GM13977 (cell line): ENCODE measurements at places on chromosomes 1 and 21.

- DNase-seq: no peak
Observed at GRCh38 chr1:44497422-44498170, 92.5 kb downstream of the RNF220 start.

DNA sequence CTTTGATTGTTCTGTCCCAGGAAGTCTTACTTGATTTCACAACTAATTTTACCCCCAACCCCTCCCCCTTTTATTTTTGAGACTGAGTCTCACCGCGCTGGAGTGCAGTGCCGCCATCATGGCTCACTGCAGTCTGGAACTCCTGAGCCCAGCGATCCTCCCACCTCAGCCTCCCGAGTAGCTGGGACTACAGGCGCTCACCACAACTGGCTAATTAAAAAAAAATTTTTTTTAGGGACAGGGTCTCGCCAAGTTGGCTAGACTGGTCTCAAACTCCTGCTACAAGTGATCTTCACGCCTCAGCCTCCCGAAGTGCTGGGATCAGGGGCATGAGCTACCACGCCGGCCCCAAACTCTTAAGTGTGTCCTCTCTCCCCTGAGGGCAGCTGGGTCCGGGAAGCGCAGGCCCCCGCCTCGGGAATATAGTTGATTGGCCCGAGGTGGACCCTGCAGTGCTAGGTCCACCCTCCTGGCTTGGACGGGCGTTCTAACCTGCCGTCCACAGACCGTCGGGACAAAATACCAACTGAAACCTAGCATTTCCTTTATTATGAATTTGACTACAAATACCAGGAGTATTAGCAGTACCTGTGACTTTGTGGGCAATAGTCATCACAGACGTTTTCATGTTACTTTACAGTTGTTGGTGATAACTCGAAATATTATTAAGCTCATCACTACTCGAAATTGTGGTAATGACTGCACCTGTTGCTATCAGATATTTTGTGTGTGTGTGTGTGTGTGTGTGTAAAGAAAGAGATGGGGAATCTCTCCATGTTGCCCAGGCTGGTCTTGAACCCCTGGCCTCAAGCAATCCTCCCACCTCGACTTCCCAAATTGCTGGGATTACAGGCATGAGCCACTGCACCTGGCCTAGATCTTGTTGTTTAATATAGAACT is 642 bp upstream of the PARP1 start:
- no peak for DNase-seq

DNA sequence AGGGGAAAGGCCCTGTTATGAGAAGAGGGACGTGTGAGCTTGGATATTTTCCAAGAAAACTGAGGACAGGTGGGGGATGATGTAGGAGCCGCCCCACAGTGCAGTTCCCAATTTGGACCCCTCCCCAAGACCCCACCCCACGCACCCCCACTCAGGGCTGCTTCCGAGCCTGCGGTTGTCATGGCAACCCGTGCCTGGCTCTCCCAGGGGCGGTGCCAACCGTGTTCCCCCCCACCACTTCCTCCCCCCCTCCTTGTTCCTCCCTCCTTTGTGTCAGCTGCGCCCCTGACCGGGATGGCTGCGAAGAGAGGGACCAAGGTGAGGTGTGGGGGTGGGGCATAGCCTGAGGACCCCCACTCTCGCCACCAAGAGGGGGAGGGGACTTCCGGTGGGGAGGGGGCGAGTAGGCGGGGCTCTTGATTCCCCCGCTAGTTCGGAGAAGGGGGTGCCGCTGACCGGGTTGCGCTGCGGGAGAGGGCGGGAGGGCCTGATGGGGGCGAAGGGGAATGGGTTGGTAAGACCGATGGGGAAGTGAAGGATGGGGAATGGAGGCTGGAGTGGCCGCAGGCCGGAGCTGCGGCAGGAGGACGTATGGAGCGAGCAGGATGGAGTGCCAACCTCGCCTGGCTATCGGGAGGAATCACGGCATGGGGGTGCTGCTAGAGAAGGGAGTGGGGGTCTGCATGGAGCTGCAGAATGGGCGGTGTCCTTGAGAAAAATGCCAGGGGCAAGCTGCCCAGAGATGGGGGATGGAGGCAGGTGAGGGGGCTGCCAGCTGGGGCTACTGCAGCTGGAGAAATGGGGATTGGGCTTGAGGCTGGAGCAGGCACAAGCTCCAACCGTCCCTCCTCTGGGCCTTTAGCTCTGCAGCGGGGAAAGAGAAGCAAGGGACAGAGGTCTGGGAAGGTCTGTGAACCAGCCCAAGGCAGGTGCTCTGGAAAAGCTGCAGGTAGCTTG is 953 bp downstream of the TRIM46 start:
- DNase-seq: peak; percentile 53

GRCh38 chr1:49104575-49104974 is 327.9 kb upstream of the BEND5 start:
- no peak for DNase-seq

- no peak for DNase-seq
Observed at GRCh38 chr1:58190267-58190988, 356.1 kb downstream of the OMA1 start.

- DNase-seq: no peak
Observed at GRCh38 chr1:180158149-180159147, 3.8 kb downstream of the QSOX1 start.

DNA sequence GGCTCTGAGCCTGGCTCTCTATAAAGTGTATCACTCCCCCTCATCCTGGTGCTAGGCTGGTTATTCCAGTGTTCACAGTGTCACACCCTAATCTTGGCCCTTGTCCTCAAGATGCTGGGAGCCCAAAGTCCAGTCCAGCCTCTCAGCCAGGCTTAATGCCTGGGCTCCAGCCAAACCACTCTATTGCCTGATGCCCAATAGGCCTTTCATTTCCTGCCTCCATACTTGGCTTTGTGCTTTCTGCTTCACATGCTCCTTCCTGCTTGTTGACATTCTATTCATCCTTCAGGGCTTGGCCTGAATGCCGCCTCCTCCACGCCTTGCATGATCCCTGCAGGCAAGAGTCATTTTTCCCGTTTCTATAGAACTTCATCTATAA is 1.7 kb downstream of the KLHDC8A start:
- no peak for DNase-seq

DNA sequence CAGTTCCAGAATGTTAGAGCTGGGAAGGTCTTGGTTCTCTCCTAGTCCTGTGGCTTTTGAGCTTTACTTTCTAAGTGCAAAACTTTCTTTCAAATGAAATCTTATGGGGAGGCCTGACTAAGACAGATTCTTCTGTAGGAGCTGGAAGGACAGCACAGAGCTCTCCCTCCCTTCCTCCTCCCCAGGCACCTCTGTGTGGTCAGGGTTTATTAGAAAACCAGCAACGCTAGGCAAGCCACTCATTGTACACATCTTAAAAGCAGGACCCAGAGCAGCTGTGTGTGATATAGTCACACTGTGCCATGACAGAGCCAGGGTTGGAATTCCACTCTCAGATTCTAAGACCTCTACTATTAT is 241.1 kb upstream of the RAB4A start:
- no peak for DNase-seq

DNA sequence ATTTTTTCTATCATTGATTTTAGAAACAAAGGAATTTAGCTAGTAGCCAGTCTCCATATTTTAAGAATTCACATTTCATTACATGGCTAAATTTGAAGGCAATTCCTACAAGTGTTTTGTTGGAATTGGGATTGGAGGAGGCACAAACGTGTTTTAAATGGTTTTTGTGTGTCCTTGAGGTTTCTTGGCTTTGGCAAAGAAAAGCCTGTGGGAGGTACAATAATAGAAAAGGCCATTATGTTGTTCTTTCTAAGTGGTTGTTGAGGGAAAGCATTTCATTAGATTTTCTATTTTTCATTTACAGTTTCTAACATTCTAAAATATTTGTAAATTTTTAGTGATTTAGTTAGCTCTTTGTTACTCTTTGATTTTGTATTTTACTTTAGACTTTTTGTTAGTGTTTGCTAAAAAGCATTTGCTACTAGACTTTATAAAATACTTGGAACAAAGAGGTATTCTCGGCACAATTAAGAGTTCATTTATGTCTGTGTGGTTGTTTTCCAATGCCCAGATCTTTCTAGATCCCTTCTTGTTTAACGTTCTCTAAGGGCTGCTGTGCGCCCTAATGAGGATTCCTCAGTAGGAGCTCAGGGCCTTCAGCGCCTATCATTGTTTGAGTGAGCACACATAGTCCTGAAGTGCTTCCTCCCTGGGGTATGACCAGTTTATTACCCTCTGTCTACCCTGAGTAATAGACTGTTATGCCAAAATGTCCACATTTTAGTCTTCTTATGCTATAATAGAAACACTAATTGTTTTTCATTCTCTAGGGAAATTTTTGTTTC is 70.0 kb upstream of the KIAA1614 start:
- DNase-seq: no peak

DNA sequence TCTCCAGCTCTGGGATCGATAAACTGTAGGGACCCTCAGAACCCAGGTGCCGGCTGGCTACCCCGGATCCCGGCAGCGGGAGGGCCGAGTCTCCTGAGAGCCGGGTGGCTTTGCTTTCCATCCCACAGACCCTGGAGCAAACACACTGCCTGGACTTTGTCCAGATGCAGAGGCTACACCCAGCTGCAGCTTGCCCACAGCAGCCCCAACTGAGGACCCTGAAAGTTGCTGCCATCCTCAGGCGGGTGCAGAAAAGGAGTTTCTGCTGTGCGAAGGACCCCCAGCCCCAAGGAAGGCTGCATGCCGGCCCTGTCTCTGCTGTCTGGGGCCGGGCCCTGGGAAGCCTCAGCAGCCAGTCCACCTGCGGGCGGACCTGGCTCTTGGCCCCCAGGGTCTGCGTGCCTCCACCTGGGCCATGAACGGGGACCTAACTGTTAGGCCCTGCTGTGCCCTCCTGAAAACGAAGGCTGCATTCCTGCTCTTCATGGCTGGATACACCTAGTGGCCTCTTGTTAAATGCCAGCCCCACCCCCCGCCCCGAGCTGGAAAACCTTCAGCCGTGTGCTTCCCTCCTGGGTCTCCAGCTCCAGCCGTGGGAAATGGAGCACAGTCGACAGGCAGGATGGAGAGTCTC is 97.5 kb upstream of the ARHGEF16 start:
- no peak for DNase-seq

DNA sequence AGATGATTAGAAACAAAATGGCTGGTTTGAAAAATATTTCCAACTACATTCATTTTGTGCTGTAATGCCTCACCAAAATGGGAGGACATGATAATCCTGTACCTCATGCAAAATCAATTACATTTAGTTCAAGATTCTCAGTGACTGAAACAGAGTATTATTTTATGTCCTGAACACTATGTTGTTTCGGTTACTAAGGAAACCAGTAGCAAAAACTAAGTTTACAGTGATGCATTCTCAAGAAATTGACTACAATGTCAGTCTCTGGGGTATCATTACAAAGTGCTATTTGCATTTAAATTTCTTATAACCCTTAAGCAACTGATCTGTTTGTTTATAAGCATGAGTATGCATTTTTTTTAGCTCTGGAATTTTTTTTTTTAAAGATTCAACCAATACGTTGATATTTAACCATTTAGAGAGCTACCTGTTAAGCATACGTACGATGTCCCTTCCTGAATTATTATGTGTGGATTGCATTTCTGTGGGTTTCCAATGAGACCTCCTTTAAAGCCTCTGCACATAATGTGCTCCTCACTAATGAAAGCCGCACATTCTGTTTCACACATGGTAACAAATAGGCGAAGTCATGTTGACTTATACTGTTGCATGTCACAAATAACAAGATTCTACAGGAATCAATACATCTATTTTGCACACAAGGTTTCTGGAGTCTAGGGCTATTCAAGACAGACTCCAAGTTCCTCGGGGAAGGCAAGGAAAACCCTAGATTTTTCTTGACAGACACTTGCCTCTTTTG is 1035.7 kb downstream of the ADGRL2 start:
- no peak for DNase-seq

GRCh38 chr21:39822042-39822441 is 45.2 kb upstream of the PCP4 start:
- no peak for DNase-seq

- DNase-seq: no peak
Observed at GRCh38 chr1:81819613-81820012, 18.9 kb downstream of the ADGRL2 start.

- DNase-seq: no peak
Observed at GRCh38 chr1:173392895-173393658, 84.1 kb upstream of the PRDX6 start.

GRCh38 chr1:214566158-214567104 is 15.0 kb upstream of the PTPN14 start:
- no peak for DNase-seq

DNA sequence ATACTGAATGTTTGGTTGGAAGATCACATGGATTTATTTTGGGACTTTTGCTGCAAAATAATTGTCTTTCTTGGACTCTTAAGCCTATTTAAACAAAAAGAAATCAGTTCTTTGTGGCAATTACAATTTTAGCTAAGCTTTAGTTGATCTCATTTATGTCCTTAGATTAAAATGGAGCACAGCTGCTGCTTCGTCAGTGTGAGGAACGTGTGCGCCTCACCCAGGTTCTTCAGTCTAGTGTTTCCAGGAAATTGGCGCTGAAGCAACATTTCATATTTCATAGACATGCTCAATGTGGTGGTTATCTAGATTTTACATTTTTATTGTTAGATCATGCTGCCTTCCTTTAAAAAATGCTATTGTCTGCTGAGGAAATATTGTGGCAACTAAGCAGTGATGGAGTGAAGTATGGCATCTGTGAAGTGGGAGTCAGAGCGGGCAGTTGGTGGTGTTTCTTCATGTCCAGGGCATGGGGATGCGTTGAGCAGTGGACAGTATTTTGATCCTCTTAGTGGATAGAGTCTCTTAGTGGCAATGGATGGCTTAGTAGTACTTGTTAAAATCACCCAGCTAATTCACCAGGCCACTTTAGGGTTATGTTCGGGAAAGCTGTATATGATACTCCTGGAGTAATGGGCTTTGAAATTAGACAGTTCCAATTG is 5.6 kb downstream of the DDI2 start:
- no peak for DNase-seq

GRCh38 chr1:175188936-175189335 is 3.6 kb downstream of the KIAA0040 start:
- DNase-seq: peak; percentile 62

GRCh38 chr21:32990666-32991065 is 35.1 kb upstream of the OLIG2 start:
- no peak for DNase-seq

GRCh38 chr1:106676021-106676420 is 380.5 kb upstream of the PRMT6 start:
- DNase-seq: no peak

GRCh38 chr1:28143496-28144202 is 32.8 kb downstream of the PTAFR start:
- no peak for DNase-seq

- no peak for DNase-seq
Observed at GRCh38 chr1:17966341-17966740, 141.3 kb upstream of the IGSF21 start.

DNA sequence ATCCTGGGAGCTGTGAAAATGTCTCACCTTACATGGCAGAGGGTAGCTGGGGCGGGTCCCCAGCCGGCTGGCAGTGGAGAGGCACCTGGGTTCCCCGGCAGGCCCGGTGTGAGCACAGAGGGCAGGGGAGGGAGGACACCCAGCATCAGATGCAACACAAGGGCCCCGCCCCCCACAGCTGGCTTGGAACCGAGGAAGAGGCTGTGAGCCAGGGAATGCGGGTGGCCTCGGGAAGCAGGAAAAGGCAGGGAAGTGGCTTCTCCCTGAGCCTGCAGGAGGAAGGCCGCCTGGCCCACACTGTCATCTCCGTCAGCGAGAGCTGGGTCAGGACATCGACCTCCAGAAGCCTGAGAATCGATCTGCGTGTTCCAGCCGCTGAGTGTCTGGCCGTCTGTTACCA is 87.3 kb downstream of the SIK1 start:
- no peak for DNase-seq

GRCh38 chr1:8517661-8518489 is 200.0 kb downstream of the SLC45A1 start:
- DNase-seq: no peak

- no peak for DNase-seq
Observed at GRCh38 chr21:45818276-45818903, 163.2 kb upstream of the COL6A1 start.
